ENCODE measurements at places on chromosomes 16 and 17. TPM values are rescaled to one million over a fixed set of nuclear protein-coding genes. Genes with fewer than 3 reads are reported as not detected.

GUCY2D gene
- not detected for total RNA-seq

DNA sequence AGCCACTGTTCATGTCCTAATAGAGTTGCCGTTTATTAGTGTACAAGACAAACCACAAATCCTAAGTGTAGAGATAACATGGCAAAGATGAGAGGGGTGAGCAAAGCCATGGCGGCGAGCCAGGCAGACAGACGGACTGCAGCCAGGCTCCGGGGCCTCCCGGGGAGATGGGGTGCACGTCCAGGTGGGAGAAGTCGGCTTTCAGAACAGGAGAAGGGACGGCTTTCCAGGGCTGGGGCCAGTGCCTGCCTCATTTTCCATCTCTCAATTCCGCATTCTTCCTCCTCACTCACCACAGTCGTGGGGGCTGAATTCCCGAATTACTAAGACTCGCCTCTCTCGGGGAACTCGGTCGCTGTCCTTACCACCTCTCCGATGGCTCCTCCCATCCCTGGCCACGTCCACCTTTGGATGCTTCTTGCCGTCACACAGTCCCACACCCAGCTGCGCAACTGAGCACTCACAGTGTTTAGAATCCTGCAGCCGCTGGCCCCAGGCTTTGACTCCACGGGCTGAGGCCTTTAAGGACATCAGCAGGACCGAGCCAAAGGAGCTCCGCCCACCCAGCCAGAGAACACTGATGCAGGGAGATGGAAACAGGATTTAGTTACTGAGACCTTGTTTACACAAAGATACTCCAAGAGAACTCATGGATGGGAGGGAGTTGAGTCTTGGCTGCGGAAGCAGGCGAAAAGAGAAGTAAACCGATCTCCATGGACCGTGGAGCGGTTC lies 59.7 kb downstream of the RNF112 start:
- H3K27ac ChIP-seq, result no peak overlapping the region
- H3K4me1 ChIP-seq, result peaks cover 2% of the 10 kb centered on the region
- H3K36me3 ChIP-seq, result no peaks in the 10 kb centered on the region

DNA sequence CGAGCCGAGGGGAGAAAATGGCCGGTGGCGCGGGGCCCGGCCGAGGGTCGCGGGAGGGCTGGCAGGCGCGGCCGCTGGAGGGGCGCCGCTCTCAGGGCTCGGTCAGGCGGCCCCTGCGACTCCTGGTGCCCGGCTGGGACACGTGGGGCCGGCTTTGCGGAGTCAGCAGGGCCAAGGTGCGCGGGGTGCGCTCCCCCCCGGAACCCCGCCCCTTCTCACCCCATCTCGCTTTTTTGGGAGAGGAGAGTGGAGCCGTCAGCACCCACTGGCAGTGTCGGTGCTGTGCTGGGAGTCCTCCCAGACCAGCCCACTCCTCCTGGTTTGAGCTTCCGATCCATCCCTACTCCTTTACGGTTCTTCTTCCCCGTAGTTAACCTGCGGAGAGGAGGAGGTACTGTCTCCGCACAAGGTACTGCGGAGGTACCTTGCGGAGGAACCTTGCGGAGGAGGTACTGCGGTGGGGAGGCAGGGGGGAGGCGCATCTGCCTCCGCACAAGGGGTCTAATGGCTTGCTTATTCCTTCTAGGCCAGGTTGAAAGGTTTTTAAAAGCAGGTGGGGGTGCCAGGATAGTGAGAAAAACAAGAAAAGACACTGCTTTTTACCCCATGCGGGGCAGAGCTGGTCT lies 19.1 kb upstream of the CBX8 start:
- H3K36me3 ChIP-seq, result no peaks in the 10 kb centered on the region
- H3K27me3 ChIP-seq, result peaks cover 36% of the 10 kb centered on the region
- H3K4me1 ChIP-seq, result peaks cover 35% of the 10 kb centered on the region
- H3K27ac ChIP-seq, result no peak overlapping the region
- H3K4me3 ChIP-seq, result no peak overlapping the region

DNA sequence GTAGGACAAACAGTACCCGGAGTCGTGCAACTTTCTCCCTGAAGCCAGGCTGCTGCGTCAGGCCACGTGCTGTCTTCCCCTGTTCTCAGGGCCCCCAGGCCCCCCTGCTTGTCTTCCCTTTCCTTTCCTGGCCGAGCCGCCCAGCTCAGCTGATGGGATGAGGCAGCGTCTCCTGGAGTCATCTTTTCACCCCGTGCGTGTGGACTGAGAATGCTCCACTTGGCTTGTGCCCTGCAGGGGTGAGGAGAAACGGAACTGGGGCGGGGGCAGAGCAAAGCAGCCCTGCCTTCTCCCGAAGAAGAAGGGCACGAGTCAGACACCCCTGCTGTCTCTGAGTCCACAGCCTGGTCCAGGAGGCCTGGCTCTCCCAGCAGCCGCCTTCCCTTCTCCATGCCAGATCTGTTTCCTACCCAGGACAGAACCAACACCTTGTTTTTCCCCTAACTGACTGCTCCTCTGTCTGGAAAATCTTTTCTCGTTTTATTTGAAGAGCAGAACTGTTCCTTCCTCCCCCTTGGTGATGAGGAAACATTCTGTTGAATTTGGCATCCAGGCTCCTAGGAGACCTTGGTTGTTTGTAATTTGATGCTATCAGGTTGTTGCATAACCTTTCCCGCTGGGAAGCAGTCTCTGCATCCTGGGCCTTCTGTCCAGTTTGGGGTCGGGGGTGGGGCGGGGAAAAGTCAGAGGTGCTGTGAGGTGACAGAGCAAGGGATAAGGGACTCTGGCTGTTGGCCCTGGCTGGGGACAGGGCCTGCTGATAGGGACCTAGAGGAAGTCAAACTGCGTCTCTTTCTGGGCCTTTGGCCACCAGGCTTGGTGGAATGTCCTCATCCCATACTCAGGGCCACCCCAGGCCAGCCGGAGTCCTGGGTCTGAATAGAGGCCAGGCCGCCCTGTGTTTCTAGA lies 78.8 kb downstream of the WIPI1 start:
- no peaks in the 10 kb centered on the region for H3K27me3 ChIP-seq
- no peaks in the 10 kb centered on the region for H3K36me3 ChIP-seq
- peaks cover 6% of the 10 kb centered on the region for H3K4me1 ChIP-seq
- H3K27ac ChIP-seq, result no peak overlapping the region
- H3K4me3 ChIP-seq, result no peak overlapping the region

All from naive thymus-derived CD4-positive, alpha-beta T cell (primary cell).